Aorta (tissue), 5 donors: ENCODE measurements at places on chromosomes 1 and 21.

DNA sequence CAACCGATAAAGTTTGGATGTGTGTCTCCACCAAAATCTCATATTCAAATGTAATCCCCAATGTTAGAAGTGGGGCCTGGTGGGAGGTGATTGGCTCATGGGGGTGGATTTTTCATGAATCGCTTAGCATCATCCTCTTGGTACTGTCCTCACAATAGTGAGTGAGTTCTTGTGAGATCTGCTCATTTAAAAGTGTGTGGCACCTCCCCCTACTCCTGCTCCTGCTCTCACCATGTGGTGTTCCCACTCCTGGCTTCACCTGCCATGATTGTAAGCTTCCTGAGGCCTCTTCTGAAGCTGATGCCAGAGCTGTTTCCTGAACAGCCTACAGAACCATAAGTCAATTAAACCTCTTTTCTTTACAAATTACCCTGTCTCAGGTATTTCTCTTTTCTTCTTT, 28.2 kb upstream of the PRDX6 start:
- no peak for DNase-seq

- DNase-seq: no peak
These were observed 364.6 kb upstream of the PROX1 start for GRCh38 chr1:213623064-213623581.

DNA sequence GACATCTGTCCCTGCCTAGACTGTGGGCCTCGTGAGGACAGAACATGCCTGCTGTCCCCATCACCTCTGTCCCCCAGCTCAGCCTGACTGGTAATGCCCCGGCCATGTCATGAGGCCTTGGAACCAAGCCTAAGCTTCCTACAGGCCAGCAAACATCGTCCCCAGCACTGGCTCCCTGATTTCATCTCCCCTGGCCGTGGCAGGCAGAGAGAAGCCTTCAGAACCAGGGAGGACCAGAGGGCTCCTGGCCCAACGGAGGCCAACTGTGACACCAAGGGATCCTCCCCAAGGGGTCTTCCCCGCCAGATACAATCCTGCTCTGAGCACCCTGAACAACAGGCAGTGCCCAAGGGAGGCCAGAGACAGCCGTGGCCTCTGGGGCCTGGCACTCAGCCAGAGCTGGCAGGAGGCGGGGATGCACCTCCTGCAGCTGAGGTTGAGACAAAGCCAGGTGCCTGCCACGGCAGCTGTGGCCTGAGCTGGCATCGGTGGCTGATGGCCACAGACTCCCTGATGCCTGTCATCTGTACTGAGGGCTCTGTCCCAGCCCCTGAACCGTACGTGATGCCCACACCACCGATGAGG, 9.9 kb upstream of the NPHP4 start:
- peak; percentile 32 for DNase-seq

- no peak for DNase-seq
These were observed 14.4 kb upstream of the FNBP1L start for GRCh38 chr1:93433407-93433961.
